DMS153 (cell line): ENCODE measurements at places on chromosomes 3 and 15.

DNA sequence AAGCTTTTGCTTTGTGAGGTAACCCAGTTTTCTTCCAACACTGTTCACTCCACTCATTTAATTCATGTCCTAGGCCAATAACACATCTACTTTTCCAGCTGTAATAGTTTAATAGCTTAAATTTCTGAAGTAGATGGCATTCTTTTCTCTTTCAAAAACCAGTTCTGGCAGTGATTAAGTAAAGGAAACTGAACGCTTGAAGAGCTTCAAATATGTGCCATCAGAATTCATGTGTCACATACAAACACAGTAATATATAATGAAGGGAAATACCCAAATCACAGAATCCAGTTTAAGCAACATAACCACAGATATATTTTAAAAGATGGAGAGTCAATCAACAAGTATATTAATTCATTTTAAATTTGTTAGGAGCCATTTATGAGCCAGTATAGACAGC lies 91.0 kb downstream of the TNIK start:
- no peak for DNase-seq

GRCh38 chr3:42421818-42422796 lies 11.7 kb upstream of the LYZL4 start:
- DNase-seq: peak; percentile 9

DNA sequence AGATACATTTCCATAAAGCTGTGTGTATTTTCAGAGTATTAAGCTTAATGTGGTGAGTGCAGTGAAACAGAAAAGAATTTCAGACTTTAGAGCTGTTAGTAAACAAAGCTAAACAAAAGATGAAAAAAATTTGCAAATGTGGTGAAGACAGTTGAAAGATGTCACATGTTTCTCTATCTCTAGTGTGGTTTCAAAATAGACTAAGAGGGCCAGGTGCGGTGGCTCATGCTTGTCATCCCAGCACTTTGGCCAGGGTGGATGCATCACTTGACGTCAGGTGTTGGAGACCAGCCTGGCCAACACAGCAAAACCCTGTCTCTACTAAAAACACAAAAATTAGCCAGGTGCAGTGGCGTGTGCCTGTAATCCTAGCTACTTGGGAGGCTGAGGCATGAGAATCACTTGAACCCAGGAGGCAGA lies 466.0 kb upstream of the NR2F2 start:
- no peak for DNase-seq

- DNase-seq: no peak
Observed at GRCh38 chr3:195105389-195105788, 165.6 kb downstream of the XXYLT1 start.

- no peak for DNase-seq
Observed at GRCh38 chr3:46365737-46366524, 4.8 kb upstream of the CCR5 start.

DNA sequence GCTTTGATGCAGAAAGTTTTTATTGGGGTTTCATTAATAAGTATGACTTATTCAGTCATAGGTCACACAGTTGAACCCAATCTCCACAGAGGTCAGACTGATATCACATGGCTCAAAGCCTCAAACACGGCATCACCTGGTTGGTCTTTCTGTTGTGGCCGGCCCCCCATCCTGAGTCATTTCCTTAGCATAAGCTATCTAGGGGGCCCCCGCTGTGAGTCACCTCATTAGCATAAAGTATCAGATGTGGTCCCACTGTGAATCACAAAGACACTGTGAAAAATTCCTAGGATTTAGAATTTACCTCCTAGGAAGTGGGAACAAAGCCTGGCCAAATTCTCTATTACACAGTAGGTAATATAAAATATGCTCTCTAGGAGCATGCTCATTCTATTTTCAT lies 502.2 kb downstream of the PYDC2 start:
- DNase-seq: no peak

DNA sequence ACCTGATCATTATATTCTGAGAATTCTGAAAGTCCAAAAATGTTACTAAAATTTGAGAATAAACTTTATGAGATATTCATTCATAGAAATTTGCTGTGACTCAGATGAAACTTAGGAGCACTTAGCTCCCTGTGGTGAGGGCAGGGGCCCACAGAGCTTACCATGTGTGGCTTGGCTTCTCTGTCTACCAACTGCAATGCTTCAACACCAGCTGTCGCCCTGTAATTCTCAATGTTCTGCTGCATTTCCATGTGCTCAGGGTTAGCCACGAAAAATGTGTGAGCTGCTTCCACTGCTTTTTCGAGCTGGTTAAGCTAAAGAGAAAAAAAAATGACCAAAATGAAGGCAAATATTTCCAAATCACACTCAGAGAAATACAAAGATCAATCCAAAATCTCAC lies 125.6 kb downstream of the P3H2 start:
- no peak for DNase-seq
